ENCODE measurements at places on chromosomes 6 and 20.

DNA sequence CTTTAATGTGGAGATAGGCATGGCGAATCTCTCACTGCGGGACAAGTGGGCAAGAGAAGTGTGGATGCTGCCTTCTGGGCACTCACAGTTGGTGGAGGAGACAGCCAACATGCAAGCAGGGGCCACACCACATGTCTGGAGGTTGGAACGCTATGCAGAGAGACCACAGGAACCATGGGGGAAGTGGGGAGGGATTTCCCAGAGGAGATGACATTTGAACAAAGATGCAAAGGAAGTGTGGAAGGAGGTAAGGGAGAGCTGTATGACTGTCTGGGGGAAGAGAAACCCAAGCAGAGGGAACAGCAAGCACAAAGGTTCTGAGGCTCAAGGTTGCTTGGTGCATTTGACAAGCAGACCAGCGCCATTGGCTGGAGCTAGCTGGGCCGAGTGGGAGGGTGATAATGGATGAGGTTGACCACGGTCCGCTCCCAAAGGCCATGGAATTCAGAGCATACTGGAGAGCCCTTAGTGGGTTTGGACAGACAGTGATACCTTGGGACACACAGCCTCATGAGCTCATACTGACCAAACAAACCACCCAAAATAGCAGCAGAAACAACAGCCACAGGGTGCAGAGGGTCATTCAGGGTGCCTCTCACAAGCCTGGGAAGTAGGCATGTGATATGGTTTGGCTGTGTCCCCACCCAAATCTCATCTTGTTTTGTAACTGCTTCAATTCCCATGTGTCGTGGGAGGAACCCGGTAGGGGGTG, 7.6 kb upstream of the FAM110A start:
- no peak for DNase-seq

GRCh38 chr20:10649797-10650160, 24.0 kb downstream of the JAG1 start:
- no peak for DNase-seq

DNA sequence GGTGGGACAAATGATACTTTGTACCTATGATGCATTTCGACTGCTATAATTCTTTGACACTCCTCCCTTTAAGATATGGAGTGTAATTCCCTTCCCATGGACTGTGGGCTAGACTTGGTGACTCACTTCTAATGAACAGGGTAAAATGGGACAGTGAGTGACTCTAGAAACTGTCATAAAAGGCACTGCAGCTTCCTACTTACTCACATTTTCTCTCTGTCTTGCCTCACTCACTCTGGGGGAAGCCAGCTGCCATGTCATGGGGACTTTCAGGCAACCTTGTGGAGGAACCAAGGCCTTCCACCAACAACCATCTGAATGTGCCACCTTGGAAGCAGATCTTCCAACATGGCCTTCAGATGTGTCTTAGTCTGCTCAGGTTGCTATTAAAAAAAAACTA, 12.9 kb upstream of the GFOD1 start:
- no peak for DNase-seq

GRCh38 chr6:93900142-93900541, 480.8 kb upstream of the EPHA7 start:
- no peak for DNase-seq

GRCh38 chr20:49909499-49910339, 5.6 kb downstream of the SPATA2 start:
- DNase-seq = no peak

DNA sequence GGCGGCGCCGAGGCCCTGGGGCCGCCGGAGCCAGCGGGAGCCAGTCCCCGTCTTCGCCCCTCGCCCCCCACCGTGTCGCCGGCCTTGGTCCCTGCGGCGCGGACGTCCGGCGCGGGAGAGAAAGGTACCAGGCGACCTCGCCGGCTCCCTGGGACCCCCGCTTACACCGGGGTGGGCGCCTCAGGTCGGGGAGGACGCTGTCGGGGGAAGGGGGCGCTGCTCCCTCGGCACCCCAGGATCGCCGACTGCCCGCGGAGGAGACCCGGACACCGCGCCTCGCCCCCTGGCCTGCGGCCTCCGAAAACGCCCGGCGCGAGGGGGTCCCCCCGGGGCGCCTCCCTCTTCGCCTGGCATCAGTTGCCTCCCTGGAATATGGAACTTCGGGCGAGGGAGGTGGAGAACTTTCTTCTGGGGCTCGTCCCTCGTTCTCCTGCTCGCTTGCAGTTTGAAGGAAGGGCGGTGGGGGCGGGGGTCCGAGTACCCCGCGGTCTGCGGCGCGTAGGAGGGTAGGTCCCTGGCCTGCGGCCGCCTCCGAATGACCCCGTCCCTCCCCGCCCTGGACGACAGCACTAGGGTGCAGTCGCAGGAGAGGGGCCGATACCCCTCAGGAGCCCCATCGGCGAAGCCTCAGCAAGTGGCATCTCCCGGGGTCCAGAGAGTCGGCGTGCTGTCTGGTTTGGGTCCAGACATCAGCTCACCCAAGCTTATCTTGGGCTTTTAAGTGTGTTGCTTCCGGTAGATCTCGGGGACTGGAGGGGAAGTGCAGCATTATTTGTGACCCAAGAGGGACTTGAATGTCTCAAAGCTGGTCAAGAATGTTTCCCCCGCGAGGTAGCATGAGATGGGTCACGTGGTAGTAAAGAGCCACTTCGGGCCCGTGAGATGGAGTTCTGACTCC, 549 bp downstream of the ANKRD6 start:
- DNase-seq = no peak

- no peak for DNase-seq
These were observed 322.0 kb upstream of the SOX4 start for GRCh38 chr6:21271428-21272155.

- DNase-seq = no peak
These were observed 24.1 kb downstream of the HLA-B start for GRCh38 chr6:31332637-31333602.

DNA sequence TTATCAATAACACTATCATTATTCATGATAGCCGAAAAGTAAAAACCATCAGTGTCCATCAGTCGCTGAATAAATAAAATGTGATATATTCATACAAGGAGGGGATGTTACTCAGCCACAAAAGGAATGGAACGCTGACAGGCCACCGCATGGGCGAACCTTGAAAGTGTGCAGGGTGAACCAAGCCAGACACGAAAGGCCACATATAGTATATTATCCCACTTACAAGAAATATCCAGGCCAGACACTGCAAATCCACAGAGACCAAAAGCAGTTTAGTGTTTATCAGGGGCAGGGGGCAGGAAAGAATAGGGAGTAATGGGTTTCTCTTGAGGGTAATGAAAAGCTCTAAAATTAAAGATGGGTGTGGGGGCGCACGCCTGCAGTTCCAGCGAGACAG, 5.7 kb downstream of the SOX18 start:
- DNase-seq = no peak

All from stimulated activated CD8-positive, alpha-beta memory T cell treated with anti-CD3 and anti-CD28 coated beads, Interleukin-7, amount 100 ng/mL, for 1 hour (primary cell).